ENCODE measurements at places on chromosomes 1 and 21. TPM values are rescaled to one million over a fixed set of nuclear protein-coding genes. Genes with fewer than 3 reads are reported as not detected.

Gene TSPAN1
- total RNA-seq, result 0.22 TPM

Gene SPEN
- 9.8 TPM for total RNA-seq

Gene DENND2C
- 2.6 TPM for total RNA-seq

- peak; percentile 62 for DNase-seq
Measured at GRCh38 chr21:25688275-25689155, 46.2 kb downstream of the ATP5PF start.

DNA sequence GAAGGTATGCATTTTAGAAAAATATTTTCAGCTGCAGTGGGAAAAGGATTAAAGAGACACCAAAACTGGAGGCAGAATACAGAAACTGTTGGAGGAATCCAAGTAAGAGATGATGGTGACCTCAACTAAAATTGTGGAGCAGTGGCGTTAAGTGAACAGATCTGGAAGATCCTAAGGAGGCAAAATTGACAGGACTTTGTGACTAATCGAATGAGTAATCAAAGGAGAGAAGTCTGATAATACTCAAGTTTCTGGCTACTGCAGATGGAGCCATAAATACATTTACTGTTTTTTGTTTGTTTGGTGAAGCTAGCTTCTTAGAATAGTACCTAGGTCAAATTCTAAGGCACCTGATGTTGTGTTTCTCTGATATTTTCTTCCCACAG is 3.1 kb downstream of the CTBS start:
- peak; percentile 33 for DNase-seq

Measured in lung microvascular endothelial cell (primary cell).